Kasumi-1 (cell line): ENCODE measurements at places on chromosomes 11 and 22.

DNA sequence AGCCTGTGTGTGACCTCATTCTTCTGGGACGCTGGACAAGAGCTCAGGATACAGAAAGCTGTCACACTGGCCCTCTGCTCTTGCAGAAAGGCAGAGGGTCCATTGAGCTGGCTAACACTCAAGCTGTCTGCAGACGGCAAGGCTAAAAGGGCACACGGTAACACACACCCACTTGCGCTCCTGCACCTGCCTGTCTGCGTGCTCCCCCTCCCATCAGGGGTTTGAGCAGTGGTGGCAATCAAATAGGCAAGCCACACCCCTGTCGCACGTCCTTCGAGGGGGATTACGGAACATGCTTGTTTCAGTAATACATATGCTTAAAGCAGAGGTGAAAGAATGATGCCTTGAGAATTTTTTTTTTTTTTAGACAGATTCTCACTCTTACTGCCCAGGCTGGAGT is 7.1 kb upstream of the QSER1 start:
- DNase-seq, result no peak

DNA sequence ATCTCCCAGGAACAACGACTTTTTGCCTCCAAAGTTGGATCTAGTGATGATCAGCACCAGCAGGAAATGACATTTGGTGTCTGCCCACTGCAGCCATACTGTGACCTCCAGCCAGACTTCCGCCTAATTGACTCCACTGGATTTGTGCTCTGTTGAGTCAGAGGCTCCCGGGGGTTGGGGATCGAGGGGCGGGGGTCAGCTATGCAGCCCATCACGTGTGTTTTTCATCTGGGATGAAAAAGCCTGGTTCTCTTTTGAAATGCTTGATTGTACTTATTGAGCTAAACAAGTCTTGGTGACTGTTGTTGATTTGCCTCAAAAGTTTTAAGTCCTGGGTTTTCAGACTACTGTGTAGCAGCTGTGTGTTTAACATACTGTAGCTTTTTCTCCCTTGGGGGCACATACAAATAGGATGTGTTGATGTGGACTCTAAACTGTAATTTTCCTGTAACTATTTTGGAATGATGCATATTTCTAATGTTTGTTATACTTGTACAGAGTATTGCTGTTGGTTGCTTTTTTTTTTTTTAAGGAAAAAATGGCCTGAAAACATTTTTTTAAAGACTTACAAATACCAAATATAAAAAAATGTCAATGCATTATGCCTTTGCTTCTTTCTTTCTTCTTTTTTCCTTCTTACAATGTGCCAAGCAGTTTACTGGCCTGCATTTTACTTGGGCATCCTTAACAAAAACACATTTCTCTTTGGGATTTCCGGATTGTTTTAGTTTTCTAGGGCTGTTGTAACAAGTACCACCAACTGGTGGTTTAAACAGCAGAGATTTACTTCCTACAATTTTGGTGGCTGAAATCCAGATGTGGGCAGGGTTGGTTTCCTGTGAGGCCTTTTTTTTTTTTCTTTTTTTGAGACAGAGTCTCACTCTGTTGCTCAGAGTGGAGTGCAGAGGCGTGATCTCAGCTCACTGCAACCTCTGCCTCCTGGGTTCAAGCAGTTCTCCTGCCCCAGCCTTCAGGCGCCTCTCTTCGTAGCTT is 46.1 kb upstream of the OR4B1 start:
- peak; percentile 35 for DNase-seq

DNA sequence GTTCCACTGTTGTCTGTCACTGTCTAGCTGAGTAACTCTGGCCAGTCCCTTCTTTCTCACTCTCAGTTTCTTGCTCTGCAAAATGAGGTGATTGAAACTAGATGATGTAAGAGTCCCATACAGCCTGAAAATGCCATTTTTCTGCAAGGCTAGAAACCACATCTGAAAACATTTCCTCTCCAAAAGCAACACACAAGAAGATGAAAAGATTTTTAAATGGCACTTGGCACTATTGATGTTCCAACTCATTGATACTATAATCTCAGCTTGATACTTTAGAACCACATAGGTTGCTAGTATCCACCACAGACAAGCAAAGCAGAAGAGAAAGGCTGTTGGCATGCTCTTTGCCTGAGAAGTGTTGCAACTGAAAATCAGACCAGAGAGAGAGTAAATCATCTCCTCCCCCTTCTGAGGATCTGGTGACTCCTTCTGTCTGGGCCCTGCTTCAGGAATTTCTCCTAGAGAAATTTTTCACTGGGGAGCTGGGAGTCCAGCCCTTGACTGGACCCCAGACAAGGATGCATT is 1217.9 kb downstream of the LRRC4C start:
- DNase-seq, result no peak

DNA sequence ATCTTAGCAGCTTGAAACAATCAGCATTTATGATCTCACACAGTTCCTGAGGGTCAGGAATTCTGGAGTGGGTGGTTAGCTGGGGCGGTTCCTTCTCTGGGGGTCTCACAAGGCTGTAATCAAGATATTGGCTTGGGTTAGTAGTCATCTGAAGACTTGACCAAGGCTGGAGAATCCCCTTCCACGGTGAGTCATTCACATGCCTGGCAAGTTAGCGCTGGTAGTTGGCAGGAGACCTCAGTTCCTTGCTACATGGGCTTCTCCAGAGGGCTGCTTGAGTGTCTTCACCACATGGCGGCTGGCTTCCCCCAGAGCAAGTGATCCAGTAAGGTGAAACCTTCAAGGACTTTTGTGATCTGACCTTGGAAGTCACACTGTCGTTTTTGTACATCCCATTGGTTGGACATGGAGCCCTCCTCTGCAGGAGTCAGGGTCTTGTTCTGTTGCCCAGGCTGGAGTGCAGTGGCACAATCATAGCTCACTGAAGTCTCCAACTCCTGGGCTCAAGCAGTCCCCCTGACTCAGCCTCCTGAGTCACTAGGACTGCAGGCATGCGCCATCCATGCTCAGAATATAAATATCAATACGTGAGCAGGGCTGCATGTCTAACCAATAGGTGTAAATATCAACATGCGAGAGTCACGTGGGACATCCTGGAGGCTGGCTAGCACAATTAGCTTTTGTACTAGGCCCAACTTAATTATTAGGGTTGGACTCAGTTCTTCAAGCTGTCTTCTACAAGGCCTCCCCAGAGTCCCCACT is 7.2 kb upstream of the NIPSNAP1 start:
- DNase-seq, result no peak

DNA sequence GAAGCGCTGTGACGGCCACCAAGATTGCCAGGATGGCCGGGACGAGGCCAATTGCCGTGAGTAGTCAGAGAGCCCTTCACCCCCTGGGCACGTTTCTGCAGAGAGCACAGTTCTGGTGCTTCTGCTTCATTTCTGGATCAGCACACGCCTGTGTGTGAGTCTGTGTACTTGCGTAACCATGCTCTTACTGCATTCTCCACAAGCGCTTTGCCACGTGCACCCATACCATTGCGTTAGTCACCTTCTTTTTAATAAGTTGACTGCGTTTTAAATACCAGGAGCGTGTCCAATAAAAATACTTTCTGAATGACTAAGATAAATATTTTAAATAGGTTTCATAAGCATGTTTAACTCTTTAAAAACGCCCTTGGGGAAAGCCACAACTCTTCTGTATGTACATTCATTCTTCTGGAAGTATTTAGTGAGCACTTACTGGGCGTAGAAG is 143.0 kb upstream of the SORL1-AS1 start:
- no peak for DNase-seq

DNA sequence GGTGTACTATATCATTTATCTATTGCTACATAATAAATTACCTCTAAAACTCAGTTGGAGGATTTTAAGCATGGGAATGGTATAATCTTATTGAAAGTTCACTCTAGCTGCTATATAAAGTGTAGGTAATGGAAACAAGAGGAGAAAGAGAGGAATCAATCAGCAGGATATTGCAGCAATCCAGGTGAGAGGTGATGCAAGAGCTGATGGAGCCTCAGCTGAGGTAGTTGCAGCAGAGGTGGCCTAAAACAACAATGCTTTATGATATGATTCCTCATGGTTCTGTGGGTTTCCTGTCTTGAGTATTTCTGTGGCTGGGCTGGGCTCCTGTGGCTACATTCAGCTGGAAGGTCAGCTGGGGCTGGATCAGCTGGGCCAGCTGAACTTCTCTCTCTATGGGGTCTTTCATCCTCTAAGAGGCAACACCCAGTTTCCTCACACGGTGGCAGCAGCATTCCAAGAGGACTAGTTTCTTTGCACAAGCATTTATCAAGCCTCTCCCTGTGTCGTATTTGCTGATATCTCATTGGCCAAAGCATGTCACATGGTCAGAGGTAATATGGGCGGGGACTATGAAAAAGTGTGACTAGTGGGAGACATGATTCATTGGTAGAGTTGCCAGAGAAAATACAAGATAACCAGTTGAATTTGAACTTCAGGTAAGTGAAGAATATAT is 135.4 kb upstream of the LARGE1 start:
- DNase-seq, result no peak

- DNase-seq, result no peak
These were observed 2.6 kb upstream of the SHISA8 start for GRCh38 chr22:41917375-41917902.

DNA sequence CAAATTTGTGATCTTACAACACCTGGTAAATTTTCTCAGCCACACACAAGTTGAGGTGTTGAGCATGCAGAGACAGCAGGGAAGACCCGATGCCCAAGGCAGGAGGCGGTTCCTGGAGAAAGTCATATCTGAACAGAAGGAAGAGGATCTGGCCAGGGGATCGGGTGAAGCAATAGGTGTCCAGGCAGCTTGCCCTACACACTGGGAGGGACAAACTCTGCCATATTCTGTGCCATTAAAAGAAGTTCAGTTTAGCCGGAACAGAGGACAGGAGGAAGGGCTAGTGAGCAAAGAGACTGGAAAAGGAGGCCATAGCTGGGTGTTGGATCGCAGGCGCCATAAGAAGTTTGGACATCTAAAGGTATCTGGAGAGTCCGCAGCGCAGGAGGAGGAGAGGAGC is 76.5 kb downstream of the TMPRSS5 start:
- no peak for DNase-seq

DNA sequence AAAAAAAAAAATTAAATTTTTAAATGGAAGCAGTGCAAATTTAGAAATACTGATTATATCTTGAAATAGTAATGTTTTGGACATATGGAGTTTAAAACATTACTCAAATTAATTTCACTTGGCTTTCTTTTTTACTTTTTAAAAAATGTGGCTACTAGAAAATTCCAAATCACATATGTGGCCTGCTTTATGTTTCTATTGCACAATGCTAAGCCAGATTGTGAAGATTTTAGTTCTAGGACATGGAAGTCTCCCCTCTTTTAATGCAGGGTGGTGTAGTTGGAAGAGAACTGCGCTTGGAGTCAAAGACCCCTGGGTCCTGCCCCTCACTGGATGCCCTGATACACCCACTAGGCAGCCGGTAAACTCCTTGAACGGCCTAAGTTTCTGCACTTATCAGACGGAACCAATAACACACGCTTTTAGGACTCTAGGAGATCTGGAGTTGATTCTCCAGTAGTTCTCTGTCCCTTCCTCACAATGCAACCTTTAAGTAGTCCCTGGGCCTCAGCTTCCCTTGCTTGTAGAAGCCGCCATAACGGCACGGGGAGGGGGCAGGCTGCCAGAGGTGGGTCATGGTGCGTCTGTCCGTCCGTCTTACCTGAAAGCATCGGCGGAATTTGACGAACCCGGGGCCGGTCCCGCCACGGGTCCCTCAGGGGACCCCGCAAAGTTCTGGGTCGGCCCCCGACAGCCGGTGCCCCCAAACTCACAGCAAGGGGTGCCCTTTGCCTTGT is 505 bp downstream of the FAM227A start:
- DNase-seq, result peak; percentile 5

DNA sequence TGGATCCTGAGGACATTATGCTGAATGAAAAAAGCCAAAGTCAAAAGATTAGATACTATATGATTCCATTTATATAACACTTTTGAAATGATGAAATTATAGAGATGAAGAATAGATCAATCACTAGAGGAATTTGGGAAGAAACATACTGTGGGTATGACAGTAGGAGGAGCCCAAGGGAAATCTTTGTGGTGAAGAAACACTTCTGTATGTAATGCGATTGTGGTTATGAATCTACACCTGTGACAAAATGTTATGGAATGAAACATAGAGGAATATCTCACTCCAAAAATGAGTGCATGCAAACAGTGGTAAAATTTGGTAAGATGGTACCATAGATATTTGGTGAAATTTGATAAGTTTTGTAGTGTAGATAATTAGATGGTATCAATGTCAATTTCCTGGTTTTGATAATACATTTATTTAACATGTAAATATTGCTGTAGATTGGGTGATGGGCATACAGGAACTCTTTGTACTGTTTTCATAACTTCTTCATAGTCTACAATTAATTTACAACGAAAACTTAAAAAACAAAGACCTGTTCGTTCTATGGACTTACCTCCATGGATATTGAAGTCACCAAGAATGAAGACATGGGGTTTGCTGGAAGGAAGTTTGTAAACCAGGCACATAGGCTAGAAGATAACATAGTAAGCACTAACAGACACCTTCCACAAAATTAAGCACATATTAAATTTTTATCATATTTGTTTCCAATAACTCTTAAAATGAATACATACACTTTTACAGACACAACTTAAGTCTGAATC is 11.5 kb downstream of the MRGPRX1 start:
- DNase-seq, result no peak

- peak; percentile 84 for DNase-seq
These were observed 12.7 kb upstream of the ARHGEF17 start for GRCh38 chr11:73295241-73295995.

DNA sequence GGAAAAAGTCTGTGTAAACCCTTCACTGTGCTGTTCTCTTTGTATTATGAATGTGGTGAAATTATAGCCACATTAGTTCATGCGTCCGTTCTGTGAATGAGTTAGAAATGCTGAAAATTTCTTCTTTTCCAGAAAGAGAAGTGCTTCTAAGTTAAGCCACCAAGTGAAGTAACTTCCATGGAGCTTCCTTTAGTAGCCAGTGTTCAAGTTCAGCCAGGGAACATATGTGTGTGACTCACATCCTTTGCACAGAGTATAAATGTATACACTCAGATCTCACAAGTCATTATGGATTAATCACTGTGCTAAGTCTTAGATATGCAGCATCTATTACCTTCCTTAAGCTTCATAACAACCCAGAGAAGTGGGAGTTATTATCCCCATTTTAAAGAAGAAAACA is 3.1 kb upstream of the MMP8 start:
- DNase-seq, result peak; percentile 86

- DNase-seq, result peak; percentile 67
These were observed 86.3 kb downstream of the CCDC83 start for GRCh38 chr11:85941380-85941973.
